ENCODE measurements at places on chromosomes 16 and 17.
A peak's percentile ranks its signal among the peaks of the same experiment; 100 is the strongest.

GRCh38 chr17:33968350-33969044, 286.6 kb upstream of the CCL2 start:
- DNase-seq: no peak

DNA sequence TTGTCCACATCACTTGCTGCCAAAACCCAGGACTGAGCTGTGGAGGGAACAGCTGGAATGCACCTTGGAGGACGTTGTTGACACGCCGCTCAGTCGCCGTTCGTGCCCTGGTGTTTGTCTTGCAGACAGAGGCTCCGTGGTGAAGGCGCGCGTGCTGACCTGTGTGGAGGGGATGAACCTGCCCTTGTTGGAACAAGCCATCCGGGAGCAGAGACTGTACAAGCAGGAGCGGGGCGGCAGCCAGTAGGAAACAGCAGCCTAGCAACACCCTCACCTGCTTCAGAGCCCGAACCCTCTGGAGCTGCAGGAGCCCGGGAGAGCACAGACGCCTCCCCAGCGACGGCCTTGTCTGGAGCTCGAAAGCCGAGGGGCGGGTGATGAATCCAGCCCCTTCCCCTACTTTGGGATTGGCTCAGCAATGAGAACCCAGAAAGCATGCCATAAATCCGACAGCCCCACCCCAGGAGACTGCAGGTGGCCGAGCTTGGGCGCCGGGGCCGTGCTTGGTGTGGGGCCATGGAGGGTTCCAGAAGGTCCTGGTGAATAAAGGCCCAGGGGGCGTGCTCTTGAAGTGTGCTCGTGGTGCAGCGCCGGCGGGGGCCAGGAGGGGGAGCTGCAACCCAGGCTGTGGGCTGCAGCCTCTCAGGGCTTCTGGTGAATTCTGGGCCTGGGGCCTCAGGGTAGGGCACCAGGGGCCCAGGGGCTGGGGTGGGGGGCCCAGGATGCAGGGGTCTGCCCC, 470 bp upstream of the CDK3 start:
- DNase-seq: peak; percentile 51

DNA sequence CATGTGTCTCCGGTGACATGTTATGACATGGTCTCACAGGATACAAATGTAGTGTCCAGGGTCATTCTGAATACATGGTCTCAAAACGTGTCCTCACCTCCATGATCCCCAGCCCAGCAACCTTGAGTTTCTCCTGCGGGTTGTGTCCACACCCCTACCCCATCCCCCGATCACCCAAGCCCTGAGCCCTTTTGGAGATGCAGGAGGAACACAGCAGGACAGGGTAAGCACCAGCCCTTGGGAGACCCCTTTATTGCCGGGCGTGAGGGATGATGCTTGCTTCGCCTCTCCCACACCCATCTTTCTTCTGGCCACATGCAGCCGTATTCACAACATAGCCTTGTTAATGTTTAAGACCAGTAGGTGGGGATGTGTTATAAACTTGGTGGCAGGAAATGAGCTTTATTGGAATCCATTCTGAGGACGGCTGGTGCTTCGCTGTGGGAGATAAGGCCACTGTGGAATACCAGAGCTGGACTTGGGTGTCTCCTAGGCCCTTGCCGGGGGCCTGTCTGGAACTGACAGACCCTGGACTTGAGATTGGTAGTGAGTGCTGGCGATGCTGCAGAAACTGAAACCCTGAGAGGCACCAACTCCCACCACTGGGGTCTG, 5.5 kb downstream of the TMEM132E start:
- no peak for DNase-seq

DNA sequence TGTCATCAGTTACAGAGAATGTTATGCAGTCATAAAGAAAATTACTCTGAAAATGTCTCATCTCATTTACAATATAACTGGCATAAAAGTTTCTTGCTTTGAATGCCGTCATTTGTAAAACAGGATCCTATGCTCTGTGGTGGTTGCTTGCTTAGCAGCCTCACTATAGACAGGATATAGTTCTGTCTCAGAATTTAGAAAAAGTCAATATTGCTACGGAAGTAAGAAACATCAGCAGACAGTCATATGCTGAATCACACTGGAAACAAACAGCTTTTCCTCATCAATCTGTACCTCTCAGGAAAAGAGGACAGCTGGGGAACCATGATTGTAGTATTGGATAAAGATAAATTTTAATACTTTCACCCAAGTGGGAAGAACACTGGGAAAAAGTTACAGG, 105.5 kb downstream of the MYO1D start:
- DNase-seq: no peak

DNA sequence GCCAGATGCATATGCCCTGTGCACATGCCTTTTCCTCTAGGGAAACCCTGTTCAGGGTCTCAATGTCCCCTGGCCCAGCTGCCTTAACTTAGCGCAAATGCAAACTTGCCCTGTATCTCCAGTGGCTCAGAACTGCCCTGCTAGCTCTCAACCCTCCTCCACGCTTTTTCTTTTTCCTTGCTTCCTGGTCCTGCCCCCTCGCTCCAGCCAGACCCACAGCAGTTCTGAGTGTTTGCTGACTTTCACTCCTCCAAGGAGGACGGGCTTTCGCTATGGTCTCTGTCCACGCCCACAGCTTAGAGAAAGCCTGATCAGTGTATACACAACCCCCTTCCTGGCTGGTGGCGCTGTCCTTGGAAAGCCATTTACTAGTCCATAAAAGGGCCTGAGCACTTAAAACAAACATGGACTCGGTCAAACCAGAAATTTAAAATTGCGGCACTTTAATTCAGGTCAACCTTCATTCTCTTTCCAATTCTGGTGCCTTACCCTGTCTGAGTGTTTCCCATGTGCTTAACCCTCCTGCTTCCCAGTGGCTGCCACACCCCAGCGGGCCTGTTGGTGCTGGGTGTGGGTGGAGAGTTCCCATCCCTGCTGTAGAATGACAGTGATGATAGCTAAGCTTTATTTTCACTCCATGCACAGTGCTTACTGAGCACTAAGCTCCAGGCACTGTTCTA, 15.6 kb upstream of the TMEM98 start:
- no peak for DNase-seq

GRCh38 chr16:16016388-16016964, 67.1 kb downstream of the ABCC1 start:
- no peak for DNase-seq

DNA sequence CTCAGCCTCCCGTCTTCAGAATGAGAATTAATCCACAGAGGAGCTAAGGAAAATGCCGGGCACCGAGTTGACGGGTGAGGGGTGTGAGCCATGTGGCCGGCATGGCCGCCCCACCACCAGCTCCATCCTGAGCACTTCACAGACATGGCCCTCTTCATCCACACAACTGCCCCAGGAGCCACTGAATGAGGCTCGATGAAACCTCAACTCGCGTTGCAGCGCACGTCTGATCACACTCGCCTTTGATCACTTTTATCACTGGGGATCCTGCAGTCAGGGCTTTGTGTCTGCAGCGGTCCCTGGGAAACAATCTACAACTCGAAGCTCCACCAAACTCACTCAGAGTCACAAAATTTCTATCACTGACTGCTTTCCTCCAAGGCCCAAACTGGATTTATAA, 46.7 kb upstream of the CDR2 start:
- DNase-seq: no peak

DNA sequence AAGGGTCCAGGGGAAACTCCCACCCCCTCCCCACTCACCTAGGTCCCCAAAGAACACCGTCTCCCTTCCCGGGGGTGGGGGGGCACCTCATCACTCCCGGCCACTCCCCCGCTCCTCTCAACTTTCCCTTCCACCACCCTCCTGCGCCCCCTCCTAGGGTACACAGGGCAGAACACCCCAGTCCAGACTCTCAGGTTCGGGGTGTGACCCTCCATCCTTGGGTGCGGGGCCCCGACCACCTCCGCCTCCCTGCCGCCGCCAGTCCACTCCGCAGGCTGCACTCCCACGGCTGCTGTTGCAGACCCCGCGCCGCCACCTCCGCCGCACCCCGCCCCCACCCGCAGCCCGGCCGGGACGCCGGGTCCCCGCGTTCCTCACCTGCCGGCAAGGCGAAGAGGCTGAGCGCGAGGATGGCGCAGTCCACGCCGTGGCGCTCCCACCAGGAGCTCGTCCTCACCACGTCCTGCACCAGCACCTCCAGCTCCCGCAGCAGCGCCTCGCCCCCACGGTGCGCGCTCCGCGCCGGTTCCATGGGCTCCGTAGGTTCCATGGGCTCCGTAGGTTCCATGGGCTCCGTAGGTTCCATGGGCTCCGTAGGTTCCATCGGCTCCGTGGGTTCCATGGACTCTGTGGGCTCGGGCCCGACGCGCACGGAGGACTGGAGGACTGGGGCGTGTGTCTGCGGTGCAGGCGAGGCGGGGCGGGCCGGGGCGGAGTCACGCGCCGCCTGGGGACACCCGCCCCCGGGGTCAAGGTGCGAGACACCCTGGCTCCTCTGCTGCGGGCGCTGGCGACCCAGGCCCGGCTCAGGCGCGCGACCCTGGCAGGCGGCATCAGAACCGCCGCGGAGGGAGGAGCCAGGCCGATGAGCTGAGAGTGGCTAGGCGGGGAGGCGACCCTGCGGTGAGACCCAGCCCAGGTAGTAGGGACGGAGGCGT, at the start of gene FADS6:
Gene FADS6 (minus strand): TSS at position 660 of the 938 bp plus-strand sequence. CDS start 38 bp downstream, at position 622.
- DNase-seq: no peak

DNA sequence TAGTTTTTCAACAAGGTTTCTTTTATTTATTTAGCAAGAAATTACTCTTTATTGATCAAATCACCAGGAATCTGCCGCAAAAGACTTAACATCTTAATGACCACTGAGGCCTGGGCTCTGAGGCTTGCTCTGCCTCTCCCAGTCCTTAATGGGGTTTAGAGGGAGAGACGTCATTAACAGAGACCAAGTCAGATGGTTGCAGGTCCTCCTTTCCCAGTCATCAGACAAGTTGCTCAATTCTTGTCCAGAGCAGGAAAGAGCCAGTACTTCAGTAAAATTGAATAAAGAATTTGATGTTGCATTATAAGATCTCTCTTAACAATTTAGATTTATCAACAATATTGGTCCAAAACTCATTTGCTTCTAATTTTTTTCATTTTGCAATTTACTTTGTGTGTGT, 2.0 kb downstream of the SEPHS2 start:
- DNase-seq: no peak

GRCh38 chr17:48612854-48613691, 2.0 kb downstream of the HOXB8 start:
- no peak for DNase-seq

GRCh38 chr16:74892574-74893461, 92.1 kb downstream of the WDR59 start:
- DNase-seq: no peak

- DNase-seq: no peak
These were observed 108.4 kb upstream of the METRNL start for GRCh38 chr17:82970818-82971590.

GRCh38 chr16:15885560-15886001, 2.8 kb downstream of the CEP20 start:
- DNase-seq: no peak

DNA sequence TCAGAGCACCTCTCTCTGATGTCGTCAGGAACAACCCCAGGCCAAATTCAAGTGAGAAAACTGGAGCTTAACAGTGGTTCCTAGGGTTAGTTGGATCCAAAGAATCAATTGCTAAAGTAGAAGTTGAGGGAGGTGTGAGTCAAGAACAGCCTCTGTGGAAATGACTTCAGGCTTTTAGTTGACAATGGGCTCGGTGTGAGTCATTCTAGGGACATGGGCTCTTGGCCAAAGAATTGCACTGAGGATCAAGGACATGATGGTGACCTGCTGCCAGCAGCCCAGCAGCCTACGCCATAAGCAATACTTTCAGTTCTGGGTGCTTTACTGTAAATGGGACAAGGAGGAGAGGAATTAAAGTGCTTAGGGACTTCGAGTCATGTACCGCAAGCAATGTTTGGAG, 32.1 kb upstream of the SMURF2 start:
- no peak for DNase-seq

- DNase-seq: no peak
These were observed 1.4 kb downstream of the WIPI1 start for GRCh38 chr17:68455901-68456338.

DNA sequence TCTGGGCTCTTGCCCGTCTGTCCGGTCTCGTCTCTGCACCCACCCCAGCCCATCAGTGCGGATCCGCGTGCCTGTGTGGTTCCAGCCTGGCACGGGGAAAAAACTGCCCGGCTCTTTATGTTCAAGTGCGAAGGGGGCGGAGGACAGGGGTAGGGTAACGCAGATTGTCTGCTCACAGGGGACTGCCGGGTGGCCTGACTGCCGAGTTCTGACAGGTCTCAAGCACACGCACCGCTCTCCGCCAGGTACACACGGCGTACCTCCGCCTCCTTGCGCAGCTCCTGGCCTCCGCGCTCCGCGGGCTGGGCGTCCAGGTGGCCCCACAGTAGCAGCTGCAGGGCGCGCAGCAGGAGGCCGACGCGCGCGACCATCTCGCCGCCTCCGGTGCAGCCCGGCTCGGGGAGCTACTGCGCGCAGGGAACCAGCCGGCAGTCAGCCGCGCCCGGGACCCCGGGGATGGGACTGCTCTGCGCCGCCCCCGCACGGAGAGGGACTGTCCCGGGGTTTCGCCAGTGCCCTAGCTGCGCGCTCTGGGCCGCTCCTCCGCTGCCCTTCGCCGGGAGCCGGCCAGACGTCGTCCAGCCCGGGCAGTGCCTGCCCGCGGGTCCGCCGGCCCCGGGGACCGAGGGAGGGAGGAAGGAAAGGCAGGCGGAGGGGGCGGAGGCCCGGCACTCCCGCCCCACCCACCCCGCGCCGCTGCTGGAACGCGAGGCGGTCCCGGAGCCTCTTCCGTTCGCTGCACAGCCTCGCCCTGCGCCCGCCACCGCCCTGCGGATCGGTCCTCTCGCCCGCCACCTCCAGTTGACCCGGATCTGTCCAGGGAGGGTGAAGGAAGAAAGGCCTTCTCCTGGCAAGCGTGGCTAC, at the start of gene MMP28:
Gene MMP28 (minus strand): TSS at position 635 of the 864 bp plus-strand sequence. CDS start 264 bp downstream, at position 371.
- DNase-seq: no peak

DNA sequence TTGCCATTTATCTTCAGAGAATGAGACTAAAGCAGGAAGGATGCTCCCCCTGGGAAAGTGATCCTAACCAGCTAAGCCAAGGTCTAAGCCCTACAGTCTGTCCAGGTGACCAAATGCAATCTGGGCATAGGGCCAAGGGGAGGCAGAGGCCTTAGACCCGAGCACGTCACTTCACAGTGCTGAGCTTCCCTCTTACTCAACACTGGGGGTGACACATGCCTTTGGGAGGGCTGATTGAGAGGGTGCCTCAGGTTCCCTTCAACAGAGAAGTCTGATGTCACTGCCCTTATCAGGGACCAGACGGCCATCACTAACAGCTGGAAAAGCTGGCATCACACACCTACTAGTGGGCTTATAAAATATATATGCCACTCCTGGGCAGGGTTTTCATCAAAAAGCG, 4.0 kb downstream of the CIAO2B start:
- no peak for DNase-seq

GRCh38 chr17:40791787-40792436, 7.8 kb downstream of the KRT28 start:
- no peak for DNase-seq

DNA sequence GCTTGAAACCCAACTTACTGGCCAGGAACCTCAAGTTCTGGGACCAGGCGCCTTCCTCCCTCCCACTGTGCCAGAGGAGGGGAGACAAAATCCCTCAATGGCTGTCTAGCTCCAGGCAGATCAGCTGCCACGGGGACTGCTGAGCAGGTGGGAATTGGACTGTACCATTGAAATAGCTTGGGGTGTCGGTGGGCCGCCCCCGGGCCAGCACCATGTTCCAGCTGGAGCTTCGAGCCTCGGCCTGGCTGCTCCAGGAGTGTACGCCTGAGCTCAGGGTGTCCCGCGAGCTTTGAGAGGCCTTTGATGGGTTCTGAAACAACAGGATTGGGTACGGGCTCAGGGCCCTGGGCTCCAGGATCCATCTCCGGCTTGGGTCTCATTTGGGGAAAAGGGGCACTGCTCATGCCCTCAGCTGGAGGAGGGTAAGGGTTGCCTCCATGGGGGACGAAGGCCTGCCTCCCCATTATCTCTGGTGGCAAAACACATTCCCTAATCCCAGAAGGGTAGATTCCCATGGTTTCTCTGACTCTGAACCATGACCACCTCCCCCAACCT, 4.6 kb upstream of the SPATA32 start:
- DNase-seq: no peak

All from stimulated activated CD4-positive, alpha-beta T cell treated with anti-CD3 and anti-CD28 coated beads, Interleukin-1b, Interleukin-23, amount 100 ng/mL, for 24 hours (primary cell).